Pancreas (tissue), 10 donors: ENCODE measurements at places on chromosomes 2 and 18. TPM values are rescaled to one million over a fixed set of nuclear protein-coding genes. Genes with fewer than 3 reads are reported as not detected.

The FEV gene
- total RNA-seq, result 0.69 TPM

The GCKR gene
- total RNA-seq, result 0.87 TPM

The WDR12 gene
- 15.6 TPM for total RNA-seq

The LBX2 gene
- 1.1 TPM for total RNA-seq

The MYO5B gene
- 23.7 TPM for total RNA-seq

The DNAJC5G gene
- not detected for total RNA-seq

The MGAT4A gene
- 57.0 TPM for total RNA-seq
